Urothelium cell line (cell line): ENCODE measurements at places on chromosomes 7 and 10.

DNA sequence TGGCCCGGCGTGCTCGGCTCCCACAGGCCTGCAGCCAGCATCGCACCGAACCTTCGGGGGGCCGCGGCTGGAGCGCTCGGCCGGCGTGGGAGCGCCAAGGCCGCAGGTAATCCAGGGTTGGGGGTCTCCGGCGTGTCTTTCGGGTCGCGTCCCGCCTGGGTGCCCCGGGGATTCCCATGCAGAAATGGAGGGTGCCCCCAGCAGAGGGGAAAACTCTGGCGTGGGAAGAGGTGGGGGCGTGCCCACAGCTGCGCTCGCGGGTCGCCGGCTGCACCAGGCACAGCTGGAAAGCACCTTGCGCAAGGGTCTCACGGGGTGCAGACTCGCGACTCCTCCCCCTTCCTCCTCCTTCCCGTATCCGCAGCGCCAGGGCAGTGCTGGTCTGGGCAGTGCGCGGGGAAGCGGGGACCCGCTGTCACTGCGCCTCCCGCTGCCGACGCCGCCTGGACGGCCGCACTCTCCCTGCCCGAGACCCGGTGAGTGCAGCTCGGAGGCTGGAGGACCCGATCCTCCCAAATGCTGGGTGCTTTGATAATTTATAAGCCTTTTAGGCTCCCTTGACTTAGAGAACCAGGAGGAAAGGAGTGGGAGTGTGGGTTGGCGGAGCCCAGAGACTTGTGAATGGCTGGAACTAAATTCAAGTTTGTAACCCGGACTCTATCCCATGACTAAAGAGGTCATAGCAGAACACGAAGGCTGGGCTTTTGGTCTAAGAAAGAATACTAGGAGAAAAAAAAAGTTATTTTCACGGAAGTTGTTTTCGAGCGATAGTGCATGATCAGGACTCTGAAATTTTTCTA lies 489 bp downstream of the MAP3K8 start:
- DNase-seq = peak; percentile 75

DNA sequence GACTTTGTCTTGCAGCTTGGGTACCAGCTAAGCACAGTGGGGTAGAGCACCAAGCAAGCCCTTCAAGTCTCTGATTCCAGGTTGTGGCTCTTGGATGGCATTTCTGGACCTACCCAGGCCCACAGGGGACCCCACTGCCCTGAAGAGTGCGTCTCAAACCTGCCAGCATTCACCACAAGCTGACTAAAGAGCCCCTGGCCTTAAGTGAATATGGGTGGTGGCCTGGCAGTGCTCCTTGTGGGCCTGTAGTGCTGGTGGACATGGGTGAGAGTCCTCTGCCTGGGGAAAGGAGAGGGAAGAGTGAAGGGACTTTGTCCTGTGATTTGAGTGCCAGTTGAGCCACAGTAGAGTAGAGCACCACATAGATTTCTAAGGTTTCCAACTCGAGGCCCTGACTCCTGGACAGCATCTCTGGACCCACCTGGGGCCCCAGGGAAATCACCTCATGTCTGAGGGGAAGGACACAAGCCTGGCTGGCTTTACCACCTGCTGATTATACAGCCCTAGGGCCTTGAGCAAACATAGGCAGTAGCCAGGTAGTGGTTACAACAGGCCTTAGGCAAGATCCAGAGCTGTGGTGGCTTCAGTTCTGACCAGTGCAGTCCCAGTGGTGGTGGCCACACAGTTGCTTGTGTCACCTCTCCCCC lies 23.7 kb downstream of the GSDME start:
- no peak for DNase-seq

DNA sequence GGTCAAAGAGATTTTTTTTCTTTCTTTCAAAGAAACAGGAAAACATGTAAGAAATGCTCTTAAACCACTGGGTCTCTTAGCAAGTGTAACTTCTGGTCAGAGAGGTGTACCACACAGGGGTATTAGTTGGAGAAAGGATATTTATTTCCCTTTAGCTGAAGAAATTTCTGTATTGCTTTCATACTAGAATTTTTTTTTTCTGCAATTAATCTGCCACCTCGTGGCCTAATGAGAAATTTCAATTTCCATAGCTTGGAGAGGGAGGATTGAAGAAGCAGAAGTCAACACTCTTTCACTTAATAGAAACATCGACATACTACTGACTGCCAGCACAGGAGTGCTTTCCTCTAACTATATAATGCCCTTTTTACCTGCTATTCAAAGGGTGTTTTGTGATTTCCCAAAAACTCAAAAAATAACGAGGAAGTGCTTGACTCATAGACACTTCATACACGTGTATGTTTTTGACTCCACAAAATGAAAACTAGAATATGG lies 177.6 kb upstream of the NAMPT start:
- no peak for DNase-seq

DNA sequence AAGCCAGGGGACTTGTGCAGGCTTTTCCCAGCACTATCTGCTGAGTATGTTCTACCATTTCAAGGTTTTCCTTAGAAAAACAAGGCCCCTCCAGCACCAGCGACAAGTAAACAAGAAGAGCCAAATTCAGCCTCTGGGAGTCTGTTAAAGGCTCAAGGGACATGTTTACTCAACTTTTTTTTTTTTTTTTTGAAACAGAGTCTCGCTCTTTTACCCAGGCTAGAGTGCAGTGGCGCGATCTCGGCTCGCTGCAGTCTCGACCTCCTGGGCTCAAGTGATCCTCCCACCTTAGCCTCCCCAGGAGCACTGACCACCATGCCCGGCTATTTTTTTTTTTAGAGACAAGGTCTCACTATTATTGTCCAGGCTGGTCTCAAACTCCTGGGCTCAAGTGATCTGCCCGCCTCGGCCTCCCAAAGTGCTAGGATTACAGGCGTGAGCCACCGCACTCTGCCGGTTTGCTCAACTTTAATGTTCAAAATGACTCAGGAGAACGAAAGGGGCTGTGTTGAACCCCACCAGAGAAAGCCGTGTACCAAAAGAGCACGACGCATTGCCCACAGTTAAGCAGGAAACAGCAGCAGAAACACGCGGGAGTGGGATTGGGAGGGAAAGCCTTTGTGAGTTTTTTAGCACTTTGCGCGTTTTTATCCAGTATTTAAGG lies 772 bp downstream of the PRDX3 start:
- no peak for DNase-seq

- no peak for DNase-seq
These were observed 3.2 kb downstream of the ZNF775 start for GRCh38 chr7:150382123-150382843.

GRCh38 chr10:117670116-117670904 lies 127.8 kb downstream of the EMX2 start:
- DNase-seq = no peak

- no peak for DNase-seq
These were observed 38.2 kb downstream of the CDH23 start for GRCh38 chr10:71434760-71435394.

DNA sequence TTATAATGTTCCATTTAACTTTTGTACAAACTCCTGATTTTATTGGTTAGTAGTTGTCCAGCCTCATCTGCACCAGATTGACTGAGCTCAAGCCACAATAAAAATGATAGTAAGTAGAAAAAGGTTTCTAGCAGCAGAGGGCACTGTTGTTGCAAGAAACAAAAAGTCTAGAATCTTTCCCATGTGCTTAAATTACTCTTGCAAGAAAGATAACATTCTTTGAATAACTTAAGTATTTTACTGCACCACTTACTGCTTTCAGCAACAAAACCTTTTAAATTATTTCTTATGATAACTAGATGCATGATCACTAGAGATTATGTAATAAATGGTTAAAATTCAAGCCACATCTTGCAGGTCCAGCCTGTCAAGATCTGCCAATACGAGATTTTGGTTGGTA lies 27.0 kb downstream of the LMOD2 start:
- DNase-seq = peak; percentile 2

DNA sequence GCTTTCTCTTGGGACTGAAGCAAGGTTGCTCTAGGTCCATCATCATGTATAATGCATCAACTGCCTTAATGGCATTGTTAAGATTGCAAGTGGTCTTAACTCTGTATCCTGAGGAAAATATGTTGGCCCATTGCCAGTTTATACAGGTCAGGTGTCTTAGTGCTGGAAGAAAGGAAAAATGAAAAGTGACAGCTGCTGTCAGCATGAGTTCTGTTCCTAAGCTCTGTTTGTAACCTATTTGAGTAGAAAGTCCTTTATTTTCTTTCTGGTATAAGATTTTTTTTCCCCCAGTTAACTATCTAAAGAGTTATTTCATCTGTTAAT lies 127.2 kb downstream of the SRI start:
- no peak for DNase-seq

- DNase-seq = no peak
These were observed 75.3 kb downstream of the C10orf90 start for GRCh38 chr10:126595160-126595559.

DNA sequence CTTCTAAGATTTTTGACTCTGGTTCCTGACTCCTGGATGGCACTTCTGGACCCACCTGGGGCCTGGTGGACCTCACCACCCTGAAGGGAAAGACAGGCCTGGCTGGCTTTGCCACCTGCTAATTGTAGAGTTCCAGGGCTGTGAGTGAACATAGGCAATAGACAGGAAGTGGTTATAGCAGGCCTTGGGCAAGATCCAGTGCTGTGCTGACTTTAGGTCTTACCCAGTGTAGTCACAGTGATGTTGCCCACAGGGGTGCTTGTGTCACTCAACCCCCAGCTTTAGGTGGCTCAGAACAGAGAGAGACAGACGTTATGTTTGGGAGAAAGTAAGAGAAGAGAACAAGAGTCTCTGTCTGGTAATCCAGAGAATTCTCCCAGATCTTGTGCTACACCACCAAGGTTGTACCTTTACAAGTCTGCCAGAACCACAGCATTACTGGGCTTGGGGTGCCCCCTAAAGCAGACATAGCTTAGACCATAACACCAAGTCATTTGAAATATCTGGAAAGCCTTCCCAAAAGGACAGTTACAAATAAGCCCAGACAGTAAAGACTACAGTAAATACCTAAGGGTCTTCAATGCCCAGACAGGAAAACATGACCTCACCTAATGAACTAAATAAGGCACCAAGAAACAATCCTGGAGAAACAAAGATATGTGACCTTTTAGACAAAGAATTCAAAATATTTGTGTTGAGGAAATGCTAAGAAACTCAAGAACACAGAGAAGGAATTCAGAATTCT lies 303.4 kb downstream of the PCLO start:
- peak; percentile 25 for DNase-seq

DNA sequence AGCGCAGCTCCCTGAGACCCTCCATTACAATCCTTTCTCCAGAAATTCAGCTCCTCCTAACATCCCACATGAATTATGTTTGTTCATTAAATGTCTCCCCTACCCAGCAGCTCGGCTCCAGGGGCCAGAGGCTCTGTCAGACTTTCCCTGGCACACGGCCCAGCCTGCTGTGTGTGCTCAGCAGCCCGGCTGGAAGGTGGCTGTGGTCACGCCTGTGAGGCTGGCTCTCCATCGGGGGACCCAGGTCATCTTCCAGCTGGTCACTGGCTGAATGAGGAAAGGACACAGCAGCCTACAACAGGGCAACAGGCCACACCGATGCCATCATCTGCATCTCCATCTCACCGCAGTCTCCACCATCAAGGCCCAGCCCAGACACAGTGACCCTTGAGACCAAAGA lies 219.8 kb downstream of the MAD1L1 start:
- no peak for DNase-seq

DNA sequence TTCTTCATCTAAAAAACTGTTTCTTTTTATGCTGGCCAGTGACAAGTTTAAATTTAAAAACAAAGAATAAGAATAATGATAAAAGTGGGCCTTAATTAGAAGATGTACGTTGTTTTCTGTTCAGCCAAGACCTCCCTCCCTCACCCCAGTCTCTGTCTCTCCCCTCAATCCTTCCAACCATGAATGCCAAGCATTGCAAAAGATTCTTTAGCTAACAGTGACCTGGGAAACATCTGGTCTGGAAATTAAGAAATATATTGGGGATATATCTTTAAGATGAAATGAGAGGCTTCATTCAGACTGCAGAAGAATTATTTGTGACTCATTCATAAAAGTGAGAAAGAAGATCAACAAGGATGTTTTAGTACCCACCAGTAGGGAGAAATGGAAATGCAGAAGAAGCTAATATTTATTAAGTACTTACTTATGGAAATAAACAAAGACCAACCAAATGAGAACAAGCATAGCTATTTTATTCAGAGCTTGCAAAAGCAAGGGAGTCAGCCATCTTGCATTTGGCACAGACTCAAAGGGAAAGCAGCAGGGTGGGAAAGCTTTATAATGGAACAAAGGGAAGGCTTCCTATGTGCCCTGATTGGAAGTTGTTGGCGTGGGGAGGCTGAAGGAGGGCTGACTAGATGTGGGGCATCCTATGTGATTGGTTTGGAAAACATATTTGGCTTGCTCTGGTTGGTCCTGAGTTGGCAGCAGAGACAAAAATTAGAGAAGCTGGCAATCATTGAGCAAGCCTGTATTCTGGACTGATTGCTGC lies 595.4 kb upstream of the GHITM start:
- DNase-seq = no peak

DNA sequence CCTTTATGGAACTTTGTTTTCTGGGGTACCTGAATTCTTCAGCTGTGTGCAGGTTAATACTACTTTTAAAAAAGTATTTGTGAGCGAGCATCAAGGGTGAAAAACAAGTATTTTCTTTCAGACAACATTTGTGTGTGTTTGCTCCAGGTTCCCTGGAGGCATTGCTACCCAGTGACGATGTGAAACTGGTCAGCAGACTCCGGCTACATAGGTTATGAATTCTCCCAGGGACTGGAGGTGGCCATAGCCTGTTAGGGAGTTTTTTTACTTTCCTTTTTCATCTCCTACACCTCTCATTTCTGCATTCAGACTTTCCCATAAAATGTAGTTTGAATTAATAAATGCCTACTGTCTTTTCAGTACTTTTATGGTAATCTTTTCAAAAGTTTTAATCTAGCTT lies 7.6 kb downstream of the AKR1D1 start:
- no peak for DNase-seq

GRCh38 chr7:151075662-151075971 lies 5.0 kb downstream of the FASTK start:
- DNase-seq = no peak

DNA sequence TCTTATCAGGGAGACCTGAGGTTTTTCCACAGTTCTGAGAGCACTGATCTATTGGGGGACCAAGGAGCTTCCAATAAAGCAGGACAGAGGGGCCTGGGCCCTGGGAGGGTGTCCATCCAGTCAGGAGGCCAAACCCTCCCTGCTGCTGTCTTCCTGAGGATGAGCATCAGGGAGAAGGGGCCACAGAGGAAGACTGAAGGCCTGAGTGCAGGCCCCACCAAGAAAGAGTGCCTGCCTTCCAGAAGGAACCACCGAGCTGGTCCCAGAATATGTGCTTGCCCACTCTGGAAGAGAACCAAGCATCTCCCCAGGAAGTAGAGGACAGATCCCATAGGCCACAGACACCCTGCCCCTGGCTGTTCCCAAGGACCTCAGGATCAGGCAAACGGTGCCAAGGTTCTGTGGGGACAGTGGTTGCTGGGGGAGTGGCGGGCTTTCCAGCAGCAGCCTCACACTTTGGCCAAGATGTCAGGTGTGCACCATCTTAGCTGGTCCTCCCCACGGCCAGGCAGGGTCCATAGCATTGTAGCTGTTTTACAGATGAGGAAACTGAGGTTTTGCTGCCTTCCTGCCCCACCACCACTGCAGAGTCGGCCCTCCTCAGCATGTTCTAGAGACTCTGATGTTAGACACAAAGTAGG lies 199.4 kb downstream of the GRID1 start:
- no peak for DNase-seq
